ENCODE measurements at places on chromosomes 5 and 9.

GRCh38 chr9:128214571-128215490 lies 11.7 kb downstream of the DNM1 start:
- no peak for DNase-seq

GRCh38 chr5:85263125-85263524 lies 878.4 kb upstream of the EDIL3 start:
- no peak for DNase-seq

DNA sequence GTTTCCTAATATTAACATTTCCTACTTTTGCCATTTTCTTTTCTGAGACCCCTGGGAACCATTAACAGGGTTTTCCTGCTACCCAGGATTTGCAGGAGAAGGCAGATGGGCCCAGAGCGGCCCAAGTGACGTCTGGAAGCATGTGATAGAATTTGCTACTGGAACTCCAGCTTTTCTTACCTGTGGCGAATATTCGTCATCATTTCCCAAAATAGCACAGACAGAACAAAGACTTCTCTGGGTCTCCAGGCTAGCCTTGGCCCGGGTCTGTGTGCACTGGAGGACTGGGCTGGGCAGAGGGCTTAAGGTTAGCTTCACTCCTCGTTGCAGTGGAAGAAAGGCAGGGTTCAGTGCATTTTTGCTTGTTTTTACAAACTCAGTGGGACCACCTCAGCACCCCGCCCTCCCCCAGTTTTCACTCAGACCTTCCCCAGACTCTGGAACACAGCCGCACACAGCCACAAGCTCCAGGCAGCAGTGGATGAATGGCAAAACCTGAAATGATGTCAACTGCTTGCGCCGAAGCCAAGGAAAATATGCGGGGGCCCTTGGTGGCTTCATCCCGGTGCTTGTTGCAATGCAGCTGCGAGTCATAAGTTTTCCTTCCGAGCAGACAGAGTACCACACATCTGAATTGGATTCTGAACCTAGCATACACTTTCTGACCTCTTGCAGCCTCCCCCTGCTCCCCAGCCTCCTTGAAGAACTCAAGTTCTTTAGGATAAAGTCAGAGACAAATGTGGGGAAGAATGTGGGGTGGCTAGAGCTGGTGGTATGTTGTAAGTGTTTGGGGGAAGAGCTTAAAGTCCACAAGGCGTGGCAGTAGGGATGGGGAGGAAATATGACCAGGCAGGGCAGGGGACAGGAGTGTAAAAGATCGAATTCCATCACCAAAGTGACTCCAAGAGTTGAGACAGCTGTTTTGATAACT lies 586.0 kb downstream of the CCDC171 start:
- DNase-seq: no peak

DNA sequence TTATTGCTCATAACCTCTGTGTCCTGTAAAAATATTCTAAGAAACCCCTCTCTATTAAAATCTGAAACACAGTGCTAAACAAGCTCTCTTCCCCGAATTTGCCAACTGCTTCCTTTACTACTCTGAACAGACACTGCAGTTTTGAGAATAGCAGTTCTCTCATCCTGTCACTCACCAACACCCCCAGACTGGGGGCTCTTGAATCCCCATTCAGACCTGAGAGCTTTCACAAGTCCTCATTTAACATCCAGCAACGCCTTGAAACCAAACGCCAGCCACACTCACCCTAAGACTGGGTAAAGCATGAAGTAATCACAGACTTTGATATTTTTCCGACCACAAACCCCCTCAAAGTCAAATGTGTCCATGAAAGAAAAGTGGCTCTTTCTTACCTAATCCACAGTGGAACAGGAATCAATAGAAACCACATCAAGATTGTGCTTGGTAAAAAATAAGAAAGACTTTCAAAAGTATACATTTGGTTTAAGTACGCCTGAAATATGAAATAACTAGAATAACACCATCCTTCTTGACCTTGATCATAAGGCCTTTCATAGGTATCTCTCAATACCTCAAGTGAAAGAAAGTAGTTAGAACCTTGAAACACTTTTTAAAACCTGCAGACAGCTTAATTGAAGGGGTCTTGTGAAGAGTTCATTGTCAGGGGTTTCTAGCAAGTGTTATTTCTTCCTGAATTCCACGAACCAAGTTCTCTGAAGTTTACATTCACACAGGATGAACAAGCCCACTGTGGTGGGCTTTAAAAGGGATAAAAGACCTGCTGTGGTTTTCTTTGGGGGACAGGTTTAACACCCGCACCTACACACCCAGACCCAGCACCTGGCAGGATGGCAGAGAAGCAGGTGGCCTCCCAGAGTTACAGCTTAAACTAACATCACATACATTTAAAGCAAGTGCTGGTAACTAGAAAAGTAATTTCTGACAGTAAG lies 412.6 kb downstream of the MLLT3 start:
- no peak for DNase-seq

DNA sequence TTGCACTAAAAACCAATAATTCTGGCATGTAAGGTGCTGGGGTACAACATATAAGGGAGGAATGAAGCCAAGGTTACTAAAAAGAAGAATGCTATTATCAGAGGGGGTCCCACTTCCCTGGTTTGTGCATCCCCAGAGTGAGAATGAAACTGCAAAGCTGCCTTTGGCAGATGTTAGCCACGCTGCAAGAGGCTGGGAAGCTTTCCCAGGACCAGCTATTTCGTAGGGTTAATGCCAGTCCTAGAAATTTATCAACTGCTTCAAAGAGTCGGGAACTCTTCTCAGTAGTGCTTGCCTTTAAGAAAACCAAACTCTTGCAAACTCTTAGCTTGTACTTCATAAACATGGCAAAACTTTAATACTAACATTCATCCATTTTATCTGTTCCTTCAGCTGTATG lies 87.5 kb upstream of the NR5A1 start:
- no peak for DNase-seq

DNA sequence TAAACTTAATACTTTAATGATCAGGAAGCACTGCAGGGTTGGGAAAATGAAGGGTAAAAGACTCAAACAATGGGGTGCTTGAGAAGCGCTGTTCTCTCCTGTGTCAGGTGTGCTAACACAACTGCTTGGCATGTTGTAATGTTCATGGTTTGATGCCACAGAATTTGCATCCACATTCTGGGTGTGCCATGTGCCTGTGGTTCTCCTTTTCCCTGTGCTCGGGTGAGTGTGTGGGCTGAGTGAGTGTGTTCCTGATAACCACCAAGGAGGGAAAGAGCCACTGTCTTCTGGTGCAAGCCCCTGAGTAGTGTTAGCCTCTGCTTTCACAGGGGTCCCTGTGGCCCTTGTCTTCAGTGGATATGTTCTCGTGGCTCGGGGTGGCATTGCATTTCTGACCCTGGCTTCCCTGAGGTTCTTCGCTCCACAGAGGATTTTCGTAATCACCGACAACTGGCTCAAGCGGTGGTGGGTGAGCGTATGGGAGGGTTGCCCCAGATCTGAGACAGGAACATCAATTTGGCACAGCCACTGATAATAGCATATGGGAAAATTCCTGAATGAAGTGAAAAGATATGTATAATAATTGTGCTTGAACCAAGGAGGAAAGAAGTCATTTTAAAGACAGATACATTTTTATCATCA lies 102.0 kb downstream of the MVB12B start:
- DNase-seq: no peak

DNA sequence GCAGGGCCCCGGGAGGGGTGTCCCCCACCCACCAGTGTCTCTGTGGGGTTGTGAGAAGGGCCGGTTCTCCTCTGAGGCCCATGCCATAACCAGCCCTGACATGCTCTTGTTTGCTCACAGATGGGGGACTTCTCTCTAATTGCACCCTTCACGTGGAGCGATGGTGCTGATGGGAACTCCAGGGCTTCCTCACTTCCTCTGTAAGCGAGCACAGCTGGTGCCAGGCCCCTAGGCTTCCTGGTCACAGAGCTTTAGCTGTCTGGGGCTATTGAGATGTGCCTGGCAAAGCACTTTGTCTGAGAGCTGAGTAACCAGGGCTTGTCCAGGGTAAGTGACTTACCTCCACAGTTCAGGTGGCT lies 36.4 kb downstream of the PHF2 start:
- DNase-seq: no peak

GRCh38 chr5:150487199-150488061 lies 20.5 kb upstream of the NDST1 start:
- DNase-seq: no peak

- DNase-seq: no peak
These were observed 716.5 kb upstream of the C9orf72 start for GRCh38 chr9:28289746-28290145.

- no peak for DNase-seq
These were observed 28.6 kb downstream of the SPRY4 start for GRCh38 chr5:142295960-142296860.

- no peak for DNase-seq
These were observed 60.8 kb downstream of the EBF1 start for GRCh38 chr5:159038907-159039306.

DNA sequence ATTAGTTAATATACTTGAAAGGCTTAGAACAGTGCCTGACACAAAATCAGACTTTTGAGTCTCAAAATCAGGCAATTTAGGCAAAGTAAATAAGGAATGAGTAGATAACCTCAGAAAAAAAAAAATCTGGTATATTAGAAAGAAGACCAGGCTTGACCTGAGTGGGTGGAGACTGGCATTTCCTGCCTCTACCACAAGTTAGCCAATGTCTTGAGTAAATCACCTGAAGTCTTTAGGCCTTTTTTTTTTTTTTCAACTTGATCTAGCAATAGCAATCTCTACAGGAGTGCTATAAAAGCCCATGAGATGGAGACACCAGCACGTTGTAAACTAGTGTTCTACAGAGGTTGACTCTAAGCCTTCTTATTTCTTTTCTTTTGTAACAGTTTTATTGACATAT lies 104.2 kb upstream of the RASEF start:
- no peak for DNase-seq

DNA sequence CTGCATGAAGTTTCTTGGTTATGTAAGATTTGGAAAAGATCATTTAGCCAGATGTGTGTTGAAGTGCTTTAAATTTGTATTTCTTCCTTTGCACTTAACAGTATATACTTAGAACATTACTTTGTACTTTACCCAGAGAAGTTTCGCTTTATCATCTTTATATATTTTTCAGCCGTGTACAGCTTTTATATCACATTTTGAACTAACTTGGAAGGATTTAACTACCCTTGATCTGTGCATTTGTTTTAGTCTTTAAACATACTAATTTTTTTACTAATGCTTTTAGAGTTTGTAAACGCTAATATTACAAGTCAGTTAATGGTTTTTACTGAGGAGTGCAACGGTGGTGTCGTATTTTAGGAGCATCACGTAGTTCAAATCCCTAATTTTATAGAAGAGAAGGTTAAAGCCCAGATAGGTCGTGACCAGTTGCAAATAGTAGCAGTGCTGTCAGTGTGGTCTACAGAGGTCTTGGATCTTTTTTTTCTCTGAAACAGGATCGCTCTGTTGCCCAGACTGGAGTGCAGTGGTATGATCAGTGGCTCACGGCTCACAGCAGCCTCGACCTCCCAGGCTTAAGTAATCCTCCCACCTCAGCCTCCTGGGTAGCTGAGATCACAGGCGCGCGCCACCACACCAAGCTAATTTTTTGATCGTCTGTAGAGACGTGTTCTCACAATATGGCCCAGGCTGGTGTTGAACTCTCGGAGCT lies 2.0 kb downstream of the MATR3 start:
- no peak for DNase-seq

GRCh38 chr5:961002-961710 lies 47.4 kb upstream of the NKD2 start:
- no peak for DNase-seq

- DNase-seq: no peak
These were observed 2011.0 kb upstream of the NUDT12 start for GRCh38 chr5:105573575-105573974.

GRCh38 chr9:69867081-69867814 lies 46.6 kb downstream of the CFAP95 start:
- no peak for DNase-seq

DNA sequence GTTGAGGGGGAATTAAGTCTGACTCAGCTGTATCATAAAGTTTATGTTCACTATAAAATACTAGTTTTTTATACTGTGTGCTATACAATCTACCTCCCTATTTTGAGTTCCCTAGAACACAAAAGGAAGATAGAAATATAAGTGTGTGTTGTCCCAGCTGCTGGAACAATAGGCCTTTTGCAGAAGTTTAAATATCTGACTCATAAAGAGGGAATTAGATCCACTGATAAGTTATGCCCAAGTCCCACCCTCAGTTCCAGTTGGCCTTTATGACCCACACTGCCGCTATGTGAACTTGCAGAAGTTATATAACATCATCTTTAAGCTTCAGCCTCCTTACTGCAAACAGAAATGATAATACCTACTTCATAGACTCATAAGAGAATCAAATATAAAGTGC lies 88.5 kb upstream of the DAB2 start:
- DNase-seq: no peak

DNA sequence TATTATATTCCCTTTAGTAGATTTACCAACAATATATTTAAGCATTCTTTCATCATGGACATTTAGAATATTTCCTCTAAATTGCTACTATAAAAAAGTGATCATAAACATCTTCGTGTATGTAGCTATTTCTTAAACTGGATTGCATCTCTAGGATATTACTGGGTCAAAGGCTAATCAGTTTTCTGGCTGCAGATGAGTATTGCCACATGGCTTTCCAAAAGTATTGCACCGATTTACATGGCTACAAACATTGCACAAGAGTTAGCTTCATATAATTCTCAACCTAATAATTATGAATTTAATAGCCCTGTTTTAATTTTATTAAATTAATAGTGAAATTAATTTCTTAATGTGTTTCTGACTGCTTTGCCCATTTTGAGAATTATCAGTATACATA lies 183.4 kb downstream of the DMRT2 start:
- DNase-seq: no peak

DNA sequence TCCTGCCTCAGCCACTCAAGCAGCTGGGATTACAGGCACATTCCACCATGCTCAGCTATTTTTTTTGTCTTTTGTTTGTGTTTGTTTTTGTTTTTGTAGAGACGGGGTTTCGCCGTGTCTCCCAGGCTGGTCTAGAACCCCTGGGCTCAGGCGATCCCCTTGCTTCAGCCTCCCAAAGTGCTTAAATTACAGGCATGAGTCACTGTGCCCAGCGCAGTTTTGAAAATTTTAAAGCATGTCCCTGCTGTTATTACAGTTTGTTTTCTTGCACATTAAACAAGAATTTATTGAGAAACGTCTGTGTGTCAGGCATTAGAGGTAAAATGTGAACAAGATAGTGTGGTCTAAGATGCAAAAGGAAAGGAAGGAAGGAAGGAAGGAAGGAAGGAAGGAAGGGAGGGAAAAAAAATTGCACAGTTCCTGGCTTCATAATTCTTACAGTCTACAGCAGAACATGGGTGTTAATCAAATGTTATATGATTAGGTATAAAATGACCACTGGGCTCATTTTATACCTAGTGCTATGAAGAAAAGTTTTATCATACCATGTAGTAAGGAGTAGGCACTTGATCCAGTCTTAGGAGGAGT lies 205.4 kb downstream of the SNX18 start:
- DNase-seq: no peak

Data from cerebellar nuclear complex (tissue), 1 donor.